ENCODE measurements at places on chromosomes 5 and 9.

- no peak for DNase-seq
Measured at GRCh38 chr5:55821731-55822512, 29.2 kb upstream of the IL31RA start.

- no peak for DNase-seq
Measured at GRCh38 chr5:10301266-10301665, 6.4 kb downstream of the CMBL start.

DNA sequence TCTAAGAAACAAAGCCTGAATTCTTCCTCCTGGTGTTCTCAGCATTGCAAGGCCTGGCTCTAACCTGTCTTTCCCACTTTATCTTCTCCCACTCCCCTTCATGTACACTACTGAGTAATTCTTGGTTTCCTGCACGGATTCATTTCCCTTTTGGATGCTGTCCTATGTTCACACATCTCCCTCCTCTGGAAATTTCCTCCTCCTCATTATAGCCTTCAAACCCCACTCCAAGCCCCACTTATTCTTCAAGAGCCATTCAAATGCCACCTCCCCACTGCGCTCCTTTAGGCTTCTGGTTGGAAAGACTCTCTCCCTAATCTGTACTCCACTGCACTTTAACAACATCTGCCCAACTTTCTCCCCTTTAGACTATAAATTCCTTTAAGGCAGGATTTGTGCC is 28.2 kb upstream of the C5orf63 start:
- DNase-seq = no peak

GRCh38 chr9:86573886-86574285 is 219.7 kb upstream of the TUT7 start:
- no peak for DNase-seq

GRCh38 chr5:135242021-135242865 is 156.8 kb downstream of the MACROH2A1 start:
- peak; percentile 34 for DNase-seq

DNA sequence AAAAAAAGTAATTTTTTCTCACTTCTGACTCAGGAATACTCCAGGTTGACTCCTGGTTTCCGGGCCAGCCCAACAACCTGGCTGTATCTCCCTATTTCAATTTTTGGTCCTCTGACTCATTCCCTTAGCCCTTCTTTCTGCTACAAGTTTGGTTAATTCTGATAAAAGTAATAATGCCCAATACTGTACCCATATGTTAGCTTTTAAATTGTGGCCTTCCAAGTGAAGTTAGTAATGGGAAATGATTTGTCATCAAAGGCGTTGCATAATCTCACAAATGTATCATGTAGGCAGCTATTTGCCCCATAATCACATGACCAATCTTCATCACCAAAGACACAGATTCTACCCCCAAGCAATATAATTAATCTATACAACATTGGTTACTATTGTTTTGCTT is 31.1 kb upstream of the BNC2 start:
- DNase-seq = no peak

GRCh38 chr5:107383414-107383813 is 287.3 kb downstream of the EFNA5 start:
- DNase-seq = no peak

DNA sequence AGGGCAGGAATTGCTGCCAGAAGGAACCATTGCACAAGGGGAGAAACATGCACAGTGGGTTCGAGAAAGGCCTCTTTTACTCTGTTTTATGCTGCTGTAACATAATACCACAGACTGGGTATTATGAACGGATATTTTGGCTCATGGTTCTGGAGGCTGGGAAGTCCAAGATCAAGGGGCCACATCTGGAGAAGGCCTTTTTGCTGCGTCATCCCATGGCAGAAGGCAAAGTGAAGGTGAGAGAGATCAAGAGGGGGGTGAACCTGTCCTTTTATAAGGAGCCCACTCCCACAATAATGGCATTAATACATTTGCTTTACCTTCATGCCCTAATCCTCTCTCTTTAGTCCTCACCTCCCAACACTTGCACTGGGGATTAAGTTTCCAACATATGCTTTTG is 136.9 kb upstream of the ALDH1B1 start:
- DNase-seq = no peak

DNA sequence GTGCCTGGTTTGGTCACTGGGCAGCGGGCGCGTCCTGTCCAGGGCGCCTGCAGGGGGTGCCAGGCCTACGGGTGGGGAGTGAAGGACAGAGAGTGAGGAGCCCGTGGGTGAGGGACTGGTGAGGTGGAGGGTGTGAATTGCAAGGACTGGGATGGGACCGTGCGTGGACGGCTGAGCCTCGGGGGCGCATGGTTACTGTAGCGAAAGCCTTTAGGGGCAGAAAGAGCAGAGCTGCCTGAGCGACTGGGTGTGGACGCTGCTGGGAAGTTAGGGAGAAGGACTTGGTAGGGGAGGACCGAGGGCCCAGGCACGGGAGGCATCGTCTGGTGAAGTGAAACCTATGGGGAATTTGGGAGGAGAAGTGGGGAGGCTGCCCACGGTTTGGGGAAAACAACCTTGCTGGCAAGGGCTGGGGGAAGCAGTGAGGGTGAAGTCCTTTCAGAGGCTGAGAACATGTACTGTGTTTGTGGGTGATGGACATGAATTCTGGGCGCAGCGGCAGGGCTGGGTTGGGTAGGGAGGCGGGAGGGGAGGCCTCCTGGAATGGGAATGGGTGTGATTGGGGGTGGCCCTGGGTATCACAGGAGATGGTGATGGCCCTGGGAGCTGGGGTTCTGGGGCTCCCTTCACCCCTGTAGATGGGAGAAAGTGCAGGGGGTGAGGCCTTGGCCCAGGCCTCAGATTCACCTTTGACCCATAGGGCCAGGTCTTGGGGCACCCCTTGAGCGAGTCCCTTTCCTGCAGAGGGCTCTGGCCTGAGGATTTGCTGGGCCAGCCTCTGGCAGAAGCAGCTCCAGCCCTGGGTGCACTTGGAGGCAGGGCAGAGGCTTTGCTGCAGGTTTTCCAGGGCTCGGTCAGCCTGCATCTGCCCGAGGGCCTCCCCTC is 1.7 kb upstream of the TOR4A start:
- no peak for DNase-seq

DNA sequence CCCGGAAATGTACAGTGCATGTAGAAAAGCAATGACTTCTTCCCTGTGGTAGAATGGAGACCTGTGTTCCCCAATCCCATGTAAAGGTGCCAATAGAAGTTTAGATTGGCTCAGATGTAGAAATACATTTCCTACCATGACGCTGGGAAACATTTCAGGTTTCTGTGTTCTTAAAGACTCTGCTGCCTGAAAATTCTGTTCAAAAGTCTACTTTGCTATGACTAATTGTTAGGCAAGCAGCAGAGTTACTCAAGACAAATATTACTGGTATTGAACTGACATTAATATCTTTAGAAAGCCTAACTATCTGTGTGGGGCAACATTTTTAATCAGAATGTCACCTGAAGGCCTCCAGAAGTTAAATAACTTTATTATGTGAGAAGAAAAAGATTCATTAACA is 75.5 kb upstream of the ELL2 start:
- no peak for DNase-seq

- DNase-seq = no peak
Measured at GRCh38 chr5:116911074-116911473, 336.5 kb upstream of the SEMA6A start.

GRCh38 chr5:160108124-160108523 is 11.1 kb downstream of the PWWP2A start:
- peak; percentile 29 for DNase-seq

- DNase-seq = no peak
Measured at GRCh38 chr5:34897646-34898045, 17.7 kb downstream of the RAD1 start.

DNA sequence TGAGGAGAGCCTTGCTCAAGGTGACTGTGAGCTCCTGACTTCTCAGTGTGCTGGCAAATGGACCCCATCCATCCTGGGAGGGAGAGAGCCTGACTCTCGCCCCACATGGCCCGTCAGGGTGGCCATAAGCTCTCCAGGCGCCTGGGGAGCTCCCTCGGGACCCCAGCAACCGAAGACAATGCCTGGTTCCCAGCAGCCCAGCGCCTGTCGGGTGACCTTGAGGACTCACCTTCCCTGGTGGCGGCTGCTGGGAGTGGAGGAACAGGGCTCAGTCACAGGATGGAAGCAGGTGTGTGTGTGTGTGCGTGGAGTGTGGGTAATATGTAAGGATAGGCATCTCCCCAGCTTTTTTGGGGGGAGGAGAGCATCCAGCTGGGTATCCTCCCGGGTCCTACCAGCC is 190.3 kb downstream of the MELK start:
- DNase-seq = no peak

DNA sequence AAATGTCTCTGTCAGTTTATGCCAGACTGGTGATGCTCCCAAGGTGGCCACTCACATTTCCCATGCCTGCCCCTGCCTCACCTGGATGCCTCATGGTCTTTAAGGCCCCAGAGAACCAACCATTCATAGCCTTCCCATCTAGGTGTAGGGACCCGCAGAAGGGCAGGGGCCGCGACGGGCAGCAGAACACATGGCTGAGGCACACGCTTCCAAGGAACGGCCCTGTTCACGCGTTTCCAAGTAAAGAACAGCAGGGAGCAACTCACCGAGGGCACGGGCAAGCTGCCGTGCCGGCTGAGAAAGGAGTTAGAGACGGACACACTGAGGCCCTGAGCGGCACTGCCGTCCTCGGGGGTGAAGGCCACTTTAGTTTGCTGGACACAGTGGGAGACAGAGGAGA is 73.5 kb downstream of the PRRT1B start:
- DNase-seq = no peak

DNA sequence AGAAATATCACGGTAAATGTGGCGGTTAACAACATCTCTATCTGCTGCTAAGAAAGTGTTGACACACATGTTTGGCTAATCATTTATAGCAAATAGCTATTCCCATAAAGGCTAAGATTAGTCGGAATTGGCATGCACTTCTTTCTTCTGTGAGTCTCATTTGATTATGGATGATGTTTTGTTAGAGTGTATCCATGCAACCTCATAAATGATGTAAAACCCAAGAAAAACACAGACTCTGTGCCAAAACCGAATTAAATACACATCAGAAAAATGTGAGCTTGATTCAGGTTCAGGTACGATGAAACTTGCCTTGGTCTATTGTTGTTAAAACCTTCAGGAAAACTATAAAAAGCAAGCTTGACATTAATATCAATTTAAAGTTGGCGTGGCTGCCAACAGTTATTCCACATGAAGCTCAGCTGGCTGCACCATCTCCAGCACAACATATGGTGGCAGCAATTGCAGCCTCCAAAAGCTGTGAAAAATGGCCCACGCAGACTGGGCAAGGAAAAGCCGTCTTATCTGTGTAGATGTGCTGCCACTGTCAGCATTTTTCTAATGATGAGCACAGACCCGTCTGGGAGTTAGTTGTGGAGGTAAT is 41.1 kb upstream of the ICE1 start:
- no peak for DNase-seq

- no peak for DNase-seq
Measured at GRCh38 chr9:136147038-136147889, 28.6 kb upstream of the TMEM250 start.

GRCh38 chr9:127528422-127529251 is 77.3 kb downstream of the LRSAM1 start:
- DNase-seq = no peak

DNA sequence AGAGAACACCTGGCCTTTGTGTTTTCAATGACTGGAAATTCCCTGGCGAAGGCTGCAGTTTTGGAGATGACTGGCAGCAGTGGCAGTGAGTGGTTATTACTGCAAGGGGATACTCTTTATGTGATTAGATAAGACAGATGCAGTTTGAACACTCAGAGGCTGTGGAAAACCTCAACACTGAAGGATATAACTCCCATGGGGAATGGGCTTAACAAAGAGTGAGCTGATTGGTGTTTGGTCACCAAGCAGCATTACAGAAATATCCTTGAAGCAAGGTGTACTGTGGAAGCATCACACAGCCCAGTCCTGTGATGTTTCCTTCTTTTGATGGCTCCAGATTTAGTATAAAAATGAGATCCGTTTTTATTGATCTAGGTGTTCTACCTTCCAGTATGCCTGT is 490.7 kb upstream of the PTPRD start:
- DNase-seq = no peak

DNA sequence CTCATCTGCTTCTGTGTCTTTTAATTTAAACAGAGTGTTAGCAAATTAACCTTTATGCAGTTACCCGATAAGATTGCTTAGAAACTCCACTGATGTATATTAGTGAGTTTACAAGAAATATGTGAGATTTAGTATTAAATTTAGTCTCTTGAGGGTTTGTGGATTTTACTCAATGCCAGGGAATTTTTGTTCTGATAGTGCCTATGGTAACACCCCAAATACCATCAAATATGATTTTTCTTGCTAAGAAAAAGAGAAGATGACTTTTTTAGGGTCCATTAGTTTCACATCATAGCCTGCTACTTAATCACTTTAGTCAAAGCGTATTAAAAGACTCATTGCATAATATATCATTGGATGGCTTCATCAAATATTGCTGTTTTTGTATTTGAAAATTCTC is 224.9 kb downstream of the PCSK5 start:
- no peak for DNase-seq

- DNase-seq = no peak
Measured at GRCh38 chr5:68074048-68074632, 141.4 kb upstream of the PIK3R1 start.

GRCh38 chr5:7941692-7942091 is 72.7 kb downstream of the MTRR start:
- no peak for DNase-seq

GRCh38 chr5:135971701-135972100 is 16.9 kb upstream of the LECT2 start:
- DNase-seq = no peak

DNA sequence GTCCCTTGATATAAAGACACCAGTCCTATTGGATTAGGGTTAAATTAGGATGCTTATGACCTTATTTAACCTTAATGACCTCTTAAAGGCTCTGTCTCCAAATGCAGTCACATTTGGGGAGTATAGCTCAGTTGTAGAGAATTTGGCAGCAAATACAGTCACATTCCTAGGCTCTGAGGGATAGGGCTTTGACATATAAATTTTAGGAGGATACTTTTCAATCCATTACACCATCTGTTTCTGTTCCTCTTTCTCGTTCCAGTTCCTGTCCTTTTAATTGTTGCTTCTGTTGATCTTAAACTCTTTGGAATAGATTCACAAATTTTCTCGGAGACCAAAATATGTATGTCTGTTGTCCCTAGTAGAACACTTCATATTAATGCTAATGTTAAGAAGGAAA is 390.0 kb upstream of the PCSK5 start:
- no peak for DNase-seq

DNA sequence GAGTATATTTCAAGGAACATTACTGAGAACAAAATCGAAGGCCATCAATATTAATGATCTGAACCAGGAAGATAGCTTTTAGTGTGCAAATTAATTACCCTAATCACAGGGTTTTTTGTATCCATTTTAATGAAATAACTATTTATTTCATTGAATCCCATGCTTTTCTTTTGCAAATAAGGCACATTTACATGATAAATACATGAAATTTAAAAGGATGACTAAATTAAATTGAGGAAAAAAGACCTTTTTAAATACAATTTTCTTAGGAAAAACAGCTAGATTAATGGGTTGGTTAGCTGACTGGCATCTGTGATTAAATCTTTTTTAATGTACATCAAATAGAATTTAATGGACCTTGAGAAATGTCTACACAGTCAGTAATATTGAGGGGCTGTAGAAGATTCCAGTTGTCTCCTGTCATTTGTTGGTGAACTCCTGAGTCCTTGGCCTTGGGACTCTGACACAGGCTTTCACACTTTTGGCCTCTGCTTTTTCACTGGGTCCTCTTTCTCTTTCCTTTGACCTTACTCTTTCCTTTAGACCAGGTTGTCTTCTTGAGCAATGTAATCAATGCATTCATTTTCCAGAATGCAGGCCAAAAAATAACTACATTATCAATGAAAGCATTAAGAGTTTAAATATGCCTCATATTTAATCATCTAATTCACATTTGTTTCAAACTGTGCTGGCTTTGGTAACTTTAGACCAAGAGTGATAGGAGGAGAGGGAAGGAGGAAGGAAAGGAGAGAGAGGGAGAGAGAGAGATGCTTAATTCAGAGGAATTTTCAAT is 511.5 kb downstream of the ZNF608 start:
- DNase-seq = no peak

All from head of caudate nucleus (tissue), 42 donors.